ENCODE measurements at places on chromosomes 3 and 15.

DNA sequence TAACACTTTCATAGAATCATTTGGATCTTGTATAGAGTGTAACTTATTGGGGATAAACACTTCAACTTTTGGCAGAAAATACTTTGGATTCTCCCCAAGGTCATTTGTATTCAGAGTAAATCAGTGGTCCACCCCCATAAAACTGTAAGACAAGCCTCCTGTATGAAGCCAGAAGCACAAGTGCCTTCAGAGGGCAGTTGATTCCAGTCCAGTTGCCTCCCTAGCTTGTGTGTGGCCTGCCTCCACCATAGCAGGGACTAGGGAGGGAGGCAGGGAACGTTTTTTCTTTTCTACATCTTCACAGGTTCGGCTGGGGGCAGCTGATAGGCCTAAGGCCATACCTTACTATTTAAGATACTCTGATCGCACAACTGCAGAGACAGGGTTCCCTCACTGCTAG, 11.6 kb downstream of the GORASP1 start:
- DNase-seq: no peak

DNA sequence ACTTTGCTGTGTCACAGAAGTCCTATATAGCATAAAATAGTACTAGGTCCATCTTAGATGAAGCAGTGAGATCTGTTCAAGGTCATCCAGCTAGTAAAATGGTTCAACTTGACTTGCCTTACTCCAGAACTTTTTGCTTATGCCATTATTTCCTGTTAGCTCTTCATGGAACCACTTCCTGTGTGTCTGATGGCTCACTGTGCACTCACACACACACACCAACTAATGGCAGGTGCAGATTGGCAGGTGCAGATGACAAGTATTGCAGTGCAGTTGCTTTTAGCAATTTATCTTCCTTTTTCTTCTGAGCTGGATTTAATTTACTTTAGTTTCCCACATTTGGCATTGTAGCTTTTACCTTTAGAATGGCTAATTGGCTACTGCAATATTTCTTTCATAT, 29.8 kb downstream of the GOLGA8S start:
- DNase-seq: no peak

DNA sequence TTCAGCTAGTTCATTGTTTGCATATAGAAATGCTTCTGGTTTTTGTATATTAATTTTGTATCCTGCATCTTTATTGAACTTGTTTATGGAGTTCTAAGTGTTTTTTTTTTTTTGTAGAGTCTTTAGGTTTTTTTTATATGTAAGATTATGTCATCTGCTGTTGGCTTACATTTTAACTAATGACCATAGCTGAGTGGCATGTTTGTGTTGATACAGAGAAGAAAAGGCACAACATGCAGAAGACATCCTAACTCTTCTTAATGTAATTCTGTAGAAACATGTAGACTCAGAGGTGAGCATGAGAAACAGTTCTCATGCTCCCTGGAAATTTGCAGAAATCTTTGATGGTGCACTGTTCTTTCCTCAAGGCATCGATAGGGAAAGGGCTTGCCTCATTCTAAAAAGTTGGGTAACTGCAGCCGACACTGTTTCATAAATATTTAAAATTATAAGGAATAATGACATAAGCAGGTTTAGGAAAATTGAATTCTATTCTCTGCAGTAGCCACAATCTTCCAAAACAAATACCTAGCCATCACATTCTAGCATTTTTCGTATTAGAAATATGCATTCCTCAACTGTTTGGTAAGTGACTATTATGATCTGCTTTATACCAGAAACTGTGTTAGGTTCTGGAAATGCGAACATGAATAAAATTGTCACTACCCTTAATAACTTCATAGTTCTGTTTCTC, 499.6 kb upstream of the KCNMB2 start:
- no peak for DNase-seq

GRCh38 chr15:92159481-92159880, 234.2 kb upstream of the ST8SIA2 start:
- DNase-seq: no peak

- DNase-seq: no peak
These were observed 102.9 kb upstream of the NR2E3 start for GRCh38 chr15:71707230-71708050.

- DNase-seq: no peak
These were observed 248.4 kb downstream of the MYRIP start for GRCh38 chr3:40057786-40058185.

DNA sequence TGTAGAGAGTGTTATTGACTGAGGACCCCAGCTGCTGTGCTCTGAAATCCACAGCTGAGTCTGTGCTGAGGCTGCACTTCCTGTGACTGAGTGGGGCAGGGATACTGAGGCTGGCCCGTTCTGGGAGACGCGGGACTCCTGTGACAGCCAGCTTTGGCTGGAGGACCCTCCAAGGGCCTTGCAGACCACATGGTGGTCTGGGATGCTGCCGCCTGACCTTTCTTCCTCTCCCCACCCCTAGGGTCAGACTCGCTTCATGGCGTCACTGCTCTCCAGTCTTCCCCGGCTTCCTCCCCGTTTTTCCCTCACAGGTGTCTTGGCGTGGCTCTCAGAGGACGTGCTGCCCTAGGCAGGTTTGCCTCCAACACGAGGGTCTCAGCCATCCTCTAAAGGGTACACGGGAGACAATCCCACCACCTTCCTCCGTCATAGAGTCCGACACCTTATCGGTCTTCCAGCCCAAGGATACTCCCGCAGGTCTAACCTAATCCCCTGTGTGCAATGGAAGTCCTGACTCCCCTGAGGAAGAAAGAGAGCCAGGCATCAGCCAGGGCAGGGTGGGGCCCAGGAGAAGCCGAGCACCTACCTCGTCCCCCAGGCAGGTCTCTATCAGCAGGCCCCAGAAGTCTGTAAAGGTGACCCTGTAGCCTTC, 19.9 kb upstream of the EHD4 start:
- DNase-seq: no peak

DNA sequence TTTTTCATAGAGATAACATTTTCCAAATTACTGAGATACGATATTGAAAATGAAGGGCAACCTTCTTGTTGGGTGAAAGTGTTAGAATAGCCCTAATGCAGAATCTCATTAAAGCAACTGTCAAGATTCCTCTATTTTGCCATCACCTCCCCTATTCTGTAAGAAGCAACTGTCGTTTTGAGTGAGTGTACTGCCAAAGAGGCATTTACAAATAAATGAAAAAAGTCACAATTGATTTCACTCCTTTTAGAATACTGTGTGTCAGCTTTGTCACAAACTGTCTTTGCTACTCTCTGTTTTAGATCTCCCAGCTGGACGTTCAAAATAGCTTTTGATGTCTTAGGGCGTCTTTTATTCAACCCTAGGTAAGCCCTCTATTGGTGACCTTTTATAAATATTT, 322.8 kb upstream of the NAALADL2 start:
- no peak for DNase-seq

- no peak for DNase-seq
These were observed 104.8 kb upstream of the HERC1 start for GRCh38 chr15:63938486-63939061.

DNA sequence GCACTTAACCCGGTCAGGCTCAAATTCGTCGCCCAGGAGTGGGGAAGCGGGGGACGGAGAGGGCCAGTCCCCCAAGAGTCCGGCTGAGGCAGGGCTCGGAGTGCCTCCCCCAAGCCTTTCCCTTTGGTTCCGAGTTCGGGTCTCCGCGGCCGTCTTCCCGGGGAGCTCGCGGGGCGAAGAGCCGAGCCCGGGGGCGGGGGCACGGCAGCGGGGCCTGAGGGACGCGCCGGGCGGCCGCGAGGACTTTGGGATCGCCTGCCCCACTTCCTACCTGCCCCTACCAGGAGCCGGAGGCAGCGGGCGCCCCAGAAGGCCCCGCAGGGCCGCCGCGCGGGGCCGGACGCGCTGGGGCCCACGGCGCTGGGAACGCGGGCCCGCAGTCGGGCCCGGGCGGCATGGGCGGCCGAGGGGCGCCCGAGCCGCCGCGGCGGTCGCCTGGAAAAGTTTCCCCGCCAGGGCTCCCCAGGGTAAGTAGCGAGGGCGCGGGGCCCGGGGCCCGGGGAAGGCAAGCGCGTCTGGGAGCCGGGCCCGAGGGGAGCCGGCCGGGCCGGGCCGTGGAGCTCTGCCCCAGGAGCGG, 2.8 kb downstream of the FURIN start:
- DNase-seq: no peak

Data from T-helper 17 cell (primary cell).